ENCODE measurements at places on chromosomes 16 and 17. TPM values are rescaled to one million over a fixed set of nuclear protein-coding genes. Genes with fewer than 3 reads are reported as not detected.

Gene PALB2
- 15.6 TPM for total RNA-seq

Gene TMED6
- not detected for total RNA-seq

Gene PRCD
- 9.8 TPM for total RNA-seq

Gene COG4
- total RNA-seq: 51.0 TPM

Gene SOX9
- total RNA-seq: 42.0 TPM

Gene CACNA1H
- total RNA-seq: 4.1 TPM

Gene MMP25
- total RNA-seq: 9.1 TPM

- no peak for DNase-seq
These were observed 31.9 kb downstream of the CACNG1 start for GRCh38 chr17:67076290-67076689.

GRCh38 chr17:31198026-31198425 is 99.0 kb downstream of the OMG start:
- no peak for DNase-seq

- DNase-seq: no peak
These were observed 2.8 kb downstream of the ASIC2 start for GRCh38 chr17:33290253-33290652.

DNA sequence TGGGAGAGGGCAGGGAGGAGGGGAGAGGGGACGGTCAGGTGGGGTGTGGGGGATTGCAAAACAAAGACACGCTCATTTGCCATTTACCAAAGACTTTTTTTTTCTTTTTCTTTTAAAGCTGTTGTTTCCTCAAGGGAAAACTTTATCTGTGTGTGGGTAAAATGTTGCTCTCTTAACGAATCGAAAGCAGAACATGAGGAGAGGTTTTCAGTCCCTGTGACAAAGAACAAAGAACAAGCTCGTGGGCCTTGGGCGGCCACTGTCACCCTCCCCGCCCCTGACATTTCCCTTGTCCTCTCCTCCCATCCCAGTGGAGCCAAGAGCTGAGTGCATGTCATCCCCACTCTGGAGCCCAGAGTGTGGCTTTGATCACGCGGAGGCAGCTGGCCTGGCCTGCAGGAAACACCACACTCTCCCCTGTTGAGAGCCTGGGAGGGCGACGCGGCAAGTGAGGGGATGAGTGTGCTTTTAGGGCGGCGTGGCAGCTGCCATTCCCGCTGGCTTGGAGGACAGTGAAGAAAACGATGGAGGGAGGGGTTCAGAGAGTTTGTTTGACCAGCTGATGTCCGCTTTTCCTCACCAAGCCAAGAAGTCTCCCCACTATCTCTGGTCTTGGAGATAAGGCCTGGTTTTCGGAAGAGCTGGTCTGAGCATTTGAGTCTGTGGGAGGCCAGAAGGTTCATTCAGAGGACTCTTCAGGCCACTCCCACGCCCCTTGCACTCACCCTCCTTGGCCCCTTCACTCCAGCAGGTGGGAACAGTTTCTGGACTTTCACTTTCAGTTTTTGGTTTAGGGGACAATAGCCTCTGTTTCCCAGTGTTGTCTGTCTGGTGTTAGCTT is 11.4 kb downstream of the CCR7 start:
- peak; percentile 81 for DNase-seq

GRCh38 chr17:51487947-51488346 is 227.6 kb downstream of the UTP18 start:
- no peak for DNase-seq

DNA sequence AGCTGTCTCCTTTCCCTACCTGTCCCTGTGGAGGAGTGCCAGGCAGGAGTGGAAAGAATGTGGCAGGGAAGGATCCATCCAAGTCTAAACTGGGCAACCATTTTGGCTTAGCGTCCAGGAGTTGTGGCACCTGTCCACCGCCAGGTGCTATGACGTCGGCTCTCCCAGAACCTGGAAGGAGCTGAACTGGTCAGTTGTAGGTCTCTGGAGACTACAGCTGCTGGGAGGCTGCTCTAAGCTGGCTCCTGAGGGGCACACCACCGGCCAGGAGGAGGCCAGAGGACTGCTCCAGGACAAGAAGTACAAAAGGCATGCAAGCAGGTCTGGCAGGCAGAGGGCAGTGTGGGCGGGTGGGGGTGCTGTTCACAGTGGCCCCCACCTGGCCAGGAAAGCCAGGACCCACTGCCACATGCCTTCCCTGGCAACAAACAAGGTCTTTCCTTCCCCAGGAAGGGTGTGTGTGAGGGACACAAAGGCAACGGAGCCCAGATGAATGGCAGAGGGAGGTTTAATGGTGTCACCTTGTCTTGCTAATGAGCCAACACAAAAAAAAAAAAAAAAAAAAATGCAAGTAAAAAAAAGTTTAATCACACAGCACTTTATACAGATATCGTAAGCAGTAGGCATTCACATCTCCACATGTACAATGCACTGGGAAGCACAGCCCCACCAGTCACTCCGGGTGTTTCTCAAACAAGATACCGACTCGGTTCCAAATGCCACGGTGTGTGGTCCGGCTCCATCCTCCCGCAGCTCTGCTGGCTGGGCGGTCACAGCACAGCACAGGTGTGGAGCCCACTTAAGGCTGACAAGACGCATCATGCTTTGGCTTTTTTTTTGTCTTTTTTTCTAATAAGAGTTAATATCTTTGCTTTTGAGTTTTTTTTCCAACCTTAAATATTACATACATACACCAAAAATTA is 4.8 kb downstream of the SPHK1 start:
- no peak for DNase-seq

- DNase-seq: no peak
These were observed 160.1 kb downstream of the SOX9 start for GRCh38 chr17:72280881-72281280.

DNA sequence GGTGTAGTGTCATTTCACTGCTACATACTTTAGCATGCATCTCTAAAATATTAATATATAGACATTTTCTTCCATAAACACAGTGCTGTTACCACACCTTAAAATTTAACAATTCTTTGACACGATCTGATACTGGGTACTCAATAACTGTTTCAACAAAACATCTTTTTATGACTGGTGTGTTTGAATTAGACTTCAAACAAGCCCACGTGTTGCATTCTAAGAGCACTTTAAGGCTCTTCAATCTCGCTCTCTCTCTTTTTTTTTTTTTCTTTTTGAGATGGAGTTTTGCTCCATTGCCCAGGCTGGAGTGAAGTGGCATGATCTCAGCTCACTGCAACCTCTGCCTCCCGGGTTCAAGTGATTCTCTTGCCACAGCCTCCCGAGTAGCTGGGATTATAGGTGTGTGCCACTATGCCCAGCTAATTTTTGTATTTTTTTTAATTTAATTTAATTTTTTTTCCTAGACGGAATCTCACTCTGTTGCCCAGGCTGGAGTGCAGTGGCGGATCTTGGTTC is 15.8 kb upstream of the SLC46A1 start:
- DNase-seq: no peak

- peak; percentile 45 for DNase-seq
These were observed 395.1 kb downstream of the SEC14L1 start for GRCh38 chr17:77535892-77536291.

- no peak for DNase-seq
These were observed 342.9 kb downstream of the FOXL1 start for GRCh38 chr16:86921289-86921688.

- DNase-seq: no peak
These were observed 32.8 kb upstream of the ABCC3 start for GRCh38 chr17:50601823-50602375.
